ENCODE measurements at places on chromosomes 16 and 17.
A peak's percentile ranks its signal among the peaks of the same experiment; 100 is the strongest.

- peak; percentile 46 for DNase-seq
Observed at GRCh38 chr16:2776500-2777139, 460 bp downstream of the ELOB start.

DNA sequence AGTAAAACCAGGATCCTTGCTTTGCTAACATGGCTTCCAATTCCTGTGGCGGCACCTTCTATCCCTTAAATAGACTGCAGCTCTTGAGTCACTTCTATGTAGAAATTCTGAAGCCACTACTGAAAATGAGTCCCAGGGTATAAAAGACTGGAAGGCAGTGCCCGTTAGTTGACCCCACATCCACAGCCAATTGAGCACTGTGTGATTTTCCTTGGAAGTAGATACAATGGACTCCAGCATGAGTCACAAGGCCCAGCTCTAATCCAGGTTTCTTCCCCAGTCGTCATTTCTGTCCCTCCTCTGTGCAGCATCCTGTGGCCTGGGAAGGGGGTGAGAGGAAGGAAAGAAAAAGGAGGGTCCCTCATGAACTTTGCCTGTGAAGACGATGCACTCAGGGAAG, 69.5 kb downstream of the HLF start:
- no peak for DNase-seq

GRCh38 chr16:75216127-75216526, 2.7 kb upstream of the CTRB1 start:
- no peak for DNase-seq

GRCh38 chr17:4008441-4009185, 44.4 kb upstream of the ATP2A3 start:
- DNase-seq, result no peak

GRCh38 chr17:50638966-50639713, 4.5 kb downstream of the ABCC3 start:
- peak; percentile 59 for DNase-seq

Measured in RPMI8226 (cell line).